Activated CD4-positive, alpha-beta T cell treated with anti-CD3 and anti-CD28 coated beads, Interleukin-2, amount 10 ng/mL, durations not matched to agents 24 days and 14 days (primary cell): ENCODE measurements at places on chromosomes 12 and 14.

GRCh38 chr14:71803539-71804260 lies 128.5 kb upstream of the RGS6 start:
- DNase-seq = no peak

DNA sequence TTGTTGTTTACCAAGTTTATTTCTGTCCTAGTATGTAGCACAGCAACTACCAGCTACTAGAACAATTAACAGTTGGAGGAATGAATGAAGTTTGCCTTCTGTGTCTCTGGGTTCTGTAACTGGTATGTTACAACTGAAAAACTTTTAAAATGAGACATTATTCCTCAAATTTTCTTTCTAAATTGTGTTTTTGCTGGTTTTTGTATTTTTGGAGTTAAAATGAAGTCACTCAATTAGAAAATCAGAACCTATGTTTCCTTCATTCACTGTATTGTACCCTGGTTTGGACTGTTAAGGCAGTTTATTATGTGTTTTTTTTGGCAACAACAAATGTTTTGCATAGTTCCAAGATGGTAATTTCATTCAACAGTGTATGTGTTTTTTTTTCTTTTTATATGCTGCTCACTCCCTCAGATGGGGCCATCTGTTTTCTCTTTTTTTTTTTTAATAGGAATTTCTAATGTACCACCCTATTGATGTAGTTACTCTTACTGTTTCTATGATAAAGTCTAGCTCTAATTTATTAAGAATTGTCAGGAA lies 30.2 kb upstream of the EVL start:
- DNase-seq = no peak

GRCh38 chr12:60148831-60149230 lies 553.0 kb downstream of the SLC16A7 start:
- no peak for DNase-seq

- DNase-seq = no peak
Measured at GRCh38 chr12:2323532-2324255, 270.9 kb downstream of the CACNA1C start.

GRCh38 chr14:38279572-38279971 lies 23.7 kb upstream of the CLEC14A start:
- DNase-seq = no peak

GRCh38 chr14:56040121-56040520 lies 78.1 kb upstream of the PELI2 start:
- no peak for DNase-seq

GRCh38 chr12:122927756-122928403 lies 32.0 kb upstream of the VPS37B start:
- no peak for DNase-seq

DNA sequence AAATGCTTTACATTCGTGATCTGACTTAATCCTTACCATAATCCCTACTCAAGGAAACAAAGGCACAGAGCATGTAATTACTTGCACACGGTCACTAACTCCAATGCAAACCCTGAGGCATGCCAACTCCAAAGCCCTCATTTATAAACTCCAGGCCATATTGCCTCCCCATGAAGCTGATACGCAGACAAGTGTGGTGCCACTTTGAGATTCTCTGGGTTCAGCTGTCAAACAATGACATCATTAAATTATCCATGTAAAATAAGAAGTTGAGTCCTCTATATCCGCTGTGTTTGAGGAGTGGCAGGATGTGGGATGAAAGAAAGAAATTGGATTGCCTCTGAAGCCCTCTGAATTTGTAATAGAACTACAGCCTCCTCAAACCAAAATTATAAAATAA lies 62.8 kb downstream of the ANO4 start:
- DNase-seq = no peak

DNA sequence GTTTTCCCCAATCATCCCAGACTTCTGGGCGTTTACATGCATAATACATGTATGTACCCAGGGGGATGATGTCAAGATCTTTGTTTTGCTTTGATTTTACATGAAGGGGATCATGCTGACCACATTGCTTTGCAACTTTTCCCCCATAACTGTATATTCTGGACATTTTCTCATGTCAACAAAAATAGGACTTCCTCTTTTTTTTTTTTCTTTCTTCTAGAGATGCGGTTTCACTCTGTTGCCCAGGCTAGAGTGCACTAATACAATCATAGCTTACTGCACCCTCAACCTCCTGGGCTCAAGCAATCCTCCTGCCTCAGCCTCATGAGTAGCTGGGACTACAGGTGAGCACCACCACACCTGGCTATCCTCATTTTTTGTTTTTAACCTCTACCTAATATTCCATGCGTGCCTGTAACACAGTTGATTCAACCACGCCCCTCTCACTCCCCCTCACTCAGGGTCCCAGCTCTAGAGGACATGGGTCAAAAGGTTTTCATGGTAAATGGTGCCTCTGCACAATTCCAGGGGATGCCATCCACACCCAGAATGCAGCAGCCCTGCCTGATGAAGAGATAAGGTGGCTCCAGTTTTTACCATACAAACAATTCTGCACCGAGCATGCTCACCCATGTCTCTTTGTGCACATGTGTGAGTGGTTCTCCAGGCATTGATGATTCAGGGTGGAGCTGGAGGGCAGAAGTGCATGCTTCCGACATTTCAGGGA lies 32.0 kb upstream of the CIPC start:
- no peak for DNase-seq

GRCh38 chr12:47797441-47797840 lies 22.3 kb downstream of the HDAC7 start:
- DNase-seq = peak; percentile 74

GRCh38 chr14:81312289-81312876 lies 87.7 kb downstream of the STON2 start:
- DNase-seq = no peak

- no peak for DNase-seq
Measured at GRCh38 chr12:130838284-130838950, 633 bp downstream of the STX2 start.

DNA sequence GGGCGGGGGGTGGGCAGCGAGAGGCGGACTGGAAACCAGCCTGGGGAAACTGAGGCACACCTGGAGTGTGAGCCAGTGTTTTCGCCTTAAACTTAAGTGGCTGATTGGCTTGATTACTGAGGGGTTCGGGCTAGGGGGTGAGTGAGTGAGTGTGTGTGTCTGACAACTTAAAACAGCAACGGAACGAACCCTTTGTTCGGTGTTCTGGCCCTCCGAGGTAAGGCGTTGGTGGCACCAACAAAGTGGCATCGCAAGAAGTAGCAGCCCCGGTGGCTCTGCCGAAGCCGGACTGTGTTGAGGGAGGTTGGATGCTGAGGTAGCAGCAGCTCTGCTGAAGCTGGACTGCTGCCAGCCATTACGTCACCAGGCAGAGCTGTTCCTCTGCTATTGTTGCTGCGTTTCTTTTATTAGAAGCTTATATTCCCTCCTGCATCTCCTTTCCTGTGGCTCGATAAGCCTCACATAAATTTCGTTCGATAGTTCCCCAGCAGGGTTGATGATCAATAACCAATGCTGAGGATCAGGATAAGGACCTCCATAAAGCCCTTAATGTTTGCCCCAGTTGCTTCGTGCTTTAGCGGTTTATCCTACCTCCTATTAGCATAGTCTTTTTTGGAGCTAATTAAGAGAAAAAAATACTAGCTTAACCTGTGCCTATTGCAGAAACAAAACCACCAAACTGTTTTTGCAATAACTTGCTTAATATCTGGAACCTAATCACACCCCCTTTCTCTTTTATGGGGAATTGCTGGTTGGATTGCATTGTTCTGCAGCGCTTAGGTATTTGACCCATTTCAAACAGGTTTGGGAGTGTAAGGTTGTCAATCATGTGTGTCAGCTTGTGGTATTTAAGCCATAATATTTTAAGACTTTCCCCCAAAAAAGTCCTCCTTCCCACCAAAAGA lies 1.3 kb downstream of the GPR137C start:
- DNase-seq = peak; percentile 90

- peak; percentile 96 for DNase-seq
Measured at GRCh38 chr14:94136575-94137331, 7.3 kb upstream of the IFI27L2 start.

GRCh38 chr12:62694116-62694515 lies 227.5 kb downstream of the MON2 start:
- no peak for DNase-seq

- DNase-seq = no peak
Measured at GRCh38 chr12:112270673-112271072, 111.6 kb downstream of the HECTD4 start.

GRCh38 chr12:113057565-113058485 lies 1.3 kb downstream of the DTX1 start:
- no peak for DNase-seq

DNA sequence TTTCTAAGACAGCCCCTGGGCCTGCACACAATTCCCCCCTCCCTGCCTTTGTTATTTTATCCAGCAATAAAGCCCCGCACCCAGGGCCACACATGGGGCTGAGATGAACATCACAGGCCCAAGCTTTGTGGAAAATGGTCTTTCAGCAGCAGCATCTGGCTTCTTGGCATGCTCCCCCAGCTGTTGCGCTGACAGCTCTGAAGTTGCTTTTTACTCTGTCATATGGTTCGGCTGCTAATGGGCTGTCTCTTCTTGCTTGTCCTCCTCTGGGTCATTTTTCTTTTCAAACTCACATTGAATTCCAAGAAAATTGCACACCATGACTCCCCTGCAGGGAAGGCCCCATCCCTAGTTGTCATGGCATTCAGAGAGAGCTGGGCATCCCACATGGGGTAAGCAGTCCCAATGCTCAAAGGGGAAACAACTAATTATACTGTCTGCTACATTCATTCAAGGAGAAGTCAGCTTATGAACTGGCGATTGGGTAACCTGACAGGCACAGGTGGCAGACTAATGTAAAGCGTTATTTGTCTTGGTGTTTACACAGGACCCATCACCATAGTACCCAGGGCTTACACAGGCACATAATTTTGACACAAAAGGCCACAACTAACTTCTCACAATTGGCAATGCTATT lies 74.0 kb upstream of the CDKN3 start:
- DNase-seq = no peak

GRCh38 chr14:88463318-88463717 lies 77.9 kb downstream of the SPATA7 start:
- DNase-seq = peak; percentile 69

DNA sequence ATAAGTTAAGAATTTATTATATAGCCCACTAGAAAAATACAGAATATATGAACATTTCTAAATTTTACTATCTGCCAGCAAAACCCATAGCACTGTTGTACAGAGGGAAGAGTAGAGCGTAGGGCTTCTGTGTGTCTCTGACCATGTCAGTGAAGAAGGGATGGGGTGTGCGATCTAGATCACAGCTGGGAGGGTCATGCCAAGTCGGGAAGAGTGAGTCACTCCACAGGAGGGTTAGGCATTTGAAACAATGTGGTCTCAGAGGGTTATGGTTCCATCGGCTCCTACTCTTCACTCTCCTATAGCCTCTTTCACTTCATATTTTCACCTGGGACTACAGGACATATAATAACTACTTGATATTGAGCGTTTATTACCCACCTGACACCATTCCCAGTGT lies 185.1 kb upstream of the DDHD1 start:
- DNase-seq = no peak

GRCh38 chr12:112148031-112148513 lies 22.7 kb downstream of the TRAFD1 start:
- DNase-seq = no peak

GRCh38 chr14:96225745-96226151 lies 21.1 kb downstream of the BDKRB2 start:
- no peak for DNase-seq

- DNase-seq = no peak
Measured at GRCh38 chr14:104297313-104297704, 158.9 kb downstream of the KIF26A start.

GRCh38 chr12:65497660-65498059 lies 219.2 kb downstream of the MSRB3 start:
- no peak for DNase-seq

DNA sequence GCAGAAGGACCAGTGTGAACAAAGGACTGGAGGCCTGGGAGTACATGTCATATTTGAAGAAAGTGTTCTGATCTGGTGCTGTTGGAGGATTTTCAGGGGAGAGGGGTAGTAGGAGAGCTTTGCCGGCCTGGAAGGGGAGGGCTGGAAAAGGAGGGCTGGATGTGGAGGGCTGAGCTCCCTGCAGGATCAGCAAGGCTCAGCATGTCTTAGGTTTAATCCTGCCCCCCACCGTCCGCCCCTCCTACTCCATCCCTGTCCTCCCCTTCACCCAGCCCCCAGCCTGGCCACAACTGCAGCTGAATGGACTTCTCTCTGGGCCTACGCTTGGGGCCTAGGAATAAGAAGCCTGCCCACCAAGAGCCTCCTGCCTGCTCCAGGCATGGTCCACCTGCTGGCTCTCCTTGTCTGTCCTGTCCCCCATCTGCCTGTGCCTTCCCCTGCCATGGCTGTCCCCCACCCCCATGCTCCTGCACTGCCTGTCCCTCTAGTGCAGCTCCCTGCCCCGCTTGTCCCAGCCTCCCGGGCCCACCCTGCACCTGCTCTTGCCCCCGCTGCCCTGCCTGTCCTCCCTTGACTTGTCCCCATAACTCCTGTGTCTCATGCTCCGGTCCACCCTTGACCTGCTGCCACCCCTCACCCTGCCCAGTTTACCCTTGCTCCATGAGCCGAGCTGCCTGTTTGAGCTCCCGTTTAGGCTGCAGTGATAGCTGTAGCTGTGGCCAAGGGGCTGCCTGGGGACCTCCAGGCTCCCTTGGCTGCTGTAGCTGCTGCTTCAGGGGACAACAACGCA lies 9.8 kb upstream of the RARG start:
- DNase-seq = peak; percentile 52

- no peak for DNase-seq
Measured at GRCh38 chr14:105532735-105533141, 6.4 kb downstream of the TMEM121 start.

DNA sequence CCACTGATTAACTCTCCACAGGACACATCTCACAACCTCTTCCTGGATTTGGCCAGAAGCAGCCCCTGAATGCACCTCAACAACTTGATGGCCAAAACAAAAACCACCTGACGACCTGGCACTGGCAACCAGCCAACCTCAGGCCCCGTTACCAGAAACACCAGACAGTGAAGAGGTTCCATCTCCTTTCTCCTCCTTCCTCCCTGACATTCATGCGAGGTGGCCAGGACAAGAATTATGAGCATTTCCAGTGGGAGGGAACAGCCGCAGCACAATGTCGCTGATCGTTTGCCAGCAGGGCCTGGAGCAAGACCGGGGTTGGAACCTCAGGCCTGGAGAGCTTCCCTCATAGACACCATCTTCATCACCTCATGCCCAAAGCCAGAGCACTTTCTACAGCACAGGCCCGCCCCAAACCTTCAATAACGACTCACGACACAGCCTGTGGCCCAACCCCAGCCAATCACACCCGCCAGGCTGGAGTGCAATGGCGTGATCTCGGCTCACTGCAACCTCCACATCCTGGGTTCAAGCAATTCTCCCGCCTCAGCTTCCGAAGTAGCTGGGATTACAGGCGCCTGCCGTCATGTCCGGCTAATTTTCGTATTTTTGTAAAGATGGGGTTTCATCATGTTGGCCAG lies 48.7 kb downstream of the CCDC88C start:
- DNase-seq = no peak
